ENCODE measurements at places on chromosomes 16 and 17.

- DNase-seq: no peak
These were observed 158.9 kb upstream of the NOG start for GRCh38 chr17:56434610-56435009.

DNA sequence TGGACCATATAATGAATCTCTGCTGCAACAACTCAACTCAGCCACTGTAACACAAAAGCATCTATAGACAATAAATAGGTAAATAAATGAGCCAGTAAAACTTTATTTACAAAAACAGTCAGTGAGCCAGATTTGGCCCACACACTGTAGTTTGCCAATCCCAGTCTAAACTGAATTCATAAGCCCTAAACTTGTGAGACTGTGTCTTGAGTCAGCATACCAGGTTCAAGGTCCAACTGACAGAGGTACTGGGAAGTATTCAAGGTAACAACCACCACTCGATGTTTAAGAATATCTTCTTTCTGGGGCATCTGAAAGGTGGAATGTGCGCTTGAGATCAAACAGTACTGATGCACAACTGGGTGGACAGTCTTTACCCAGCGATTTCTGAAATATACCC is 94.2 kb downstream of the HELZ start:
- no peak for DNase-seq

DNA sequence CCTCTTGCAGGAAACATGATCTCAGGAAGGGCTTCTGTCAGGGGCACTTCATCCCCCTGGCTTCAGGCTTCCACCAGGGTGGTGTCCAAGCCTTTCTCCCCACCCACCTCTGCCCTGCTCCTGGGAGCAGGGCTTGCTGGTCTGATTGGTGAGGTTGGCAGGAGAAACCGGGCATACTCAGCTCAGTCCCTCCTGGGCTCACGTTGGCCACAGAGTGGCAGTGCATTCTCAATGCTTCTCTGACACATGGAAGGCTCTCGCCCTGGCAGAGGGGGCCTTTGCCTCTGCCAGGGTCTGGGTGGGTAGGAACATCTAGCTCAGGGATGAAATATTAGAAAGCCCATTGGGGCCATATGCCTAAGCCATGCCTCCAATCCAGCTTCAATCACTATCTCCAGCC is 142.8 kb downstream of the AXIN2 start:
- DNase-seq: no peak

- no peak for DNase-seq
These were observed 24.0 kb downstream of the MMP15 start for GRCh38 chr16:58049232-58050185.

DNA sequence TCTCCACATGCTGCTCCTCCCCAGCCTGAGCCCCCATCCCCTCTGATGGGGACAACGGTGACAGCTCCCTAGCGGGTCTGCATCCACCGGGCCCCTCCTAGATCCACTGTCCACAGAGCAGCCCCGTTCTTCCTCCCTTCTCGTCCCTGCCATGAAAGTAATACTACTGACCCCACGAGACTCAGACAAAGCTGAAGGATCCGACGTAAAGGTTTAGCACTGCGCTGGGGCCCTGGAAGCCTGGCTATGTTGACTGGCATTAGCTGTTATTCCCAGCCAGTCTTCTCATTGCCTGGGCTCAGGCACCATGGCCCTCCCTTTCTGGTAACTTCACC is 30.7 kb downstream of the VAC14 start:
- DNase-seq: no peak

- no peak for DNase-seq
These were observed 7.4 kb downstream of the LRRC75A start for GRCh38 chr17:16484445-16485175.

GRCh38 chr16:81707411-81708265 is 71.5 kb upstream of the PLCG2 start:
- no peak for DNase-seq

GRCh38 chr16:49828533-49829267 is 27.2 kb downstream of the ZNF423 start:
- DNase-seq: no peak

DNA sequence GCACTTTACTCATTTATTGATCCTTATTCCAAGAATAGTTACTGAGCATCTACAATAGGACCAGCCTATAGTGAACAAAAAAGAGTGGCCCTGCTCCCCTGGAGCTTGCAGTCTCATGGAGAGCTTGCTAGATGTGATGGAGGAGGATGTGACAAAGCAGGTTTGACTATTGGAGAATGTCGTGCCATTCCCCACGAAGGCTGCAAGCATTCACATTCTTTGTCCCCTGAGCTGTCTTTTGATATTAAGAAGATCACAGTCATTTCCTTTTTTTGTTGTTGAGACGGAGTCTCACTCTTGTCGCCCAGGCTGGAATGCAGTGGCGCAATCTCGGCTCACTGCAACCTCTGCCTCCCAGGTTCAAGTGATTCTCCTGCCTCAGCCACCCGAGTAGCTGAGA is 115.0 kb upstream of the ADAMTS18 start:
- DNase-seq: no peak

DNA sequence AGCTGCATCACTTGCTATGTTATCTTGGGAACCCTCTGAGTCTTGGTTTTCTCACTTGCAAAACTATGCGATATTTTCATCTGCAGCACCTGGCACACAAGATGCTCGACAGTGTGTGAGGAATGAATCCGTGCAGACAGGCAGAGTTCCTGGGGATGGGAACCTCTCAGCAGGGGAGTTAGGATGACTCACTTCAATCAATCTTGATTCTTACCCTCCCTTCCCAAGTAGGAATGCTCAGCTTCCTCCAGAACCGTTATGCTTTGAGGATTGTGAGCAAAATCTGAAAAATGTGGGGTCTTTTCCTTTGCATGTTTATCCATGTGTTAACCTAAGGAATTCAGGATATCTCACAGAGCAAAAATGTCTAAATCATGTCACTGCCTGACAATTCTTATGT is 68.9 kb upstream of the HNF1B start:
- DNase-seq: no peak

- DNase-seq: no peak
These were observed 267.2 kb upstream of the SALL1 start for GRCh38 chr16:51418258-51418657.

DNA sequence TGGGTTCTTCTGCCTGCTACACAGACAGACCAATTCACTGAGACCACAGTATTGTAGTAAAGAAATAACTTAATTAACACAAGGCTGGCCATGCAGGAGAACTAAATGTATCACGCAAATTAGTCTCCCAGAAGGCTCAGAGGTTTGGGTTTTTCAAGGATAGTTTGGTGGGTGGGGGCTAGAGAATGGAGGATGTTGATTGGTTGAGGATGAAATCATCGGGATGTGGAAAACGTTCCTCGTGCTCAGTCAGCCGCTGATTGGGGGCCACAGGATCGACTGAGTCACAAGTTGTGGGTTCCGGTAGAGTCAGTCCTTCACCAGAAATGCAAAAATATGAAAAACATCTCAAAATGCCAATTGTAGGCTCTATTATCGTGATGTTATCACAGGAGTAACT is 18.7 kb downstream of the RHOT1 start:
- no peak for DNase-seq

DNA sequence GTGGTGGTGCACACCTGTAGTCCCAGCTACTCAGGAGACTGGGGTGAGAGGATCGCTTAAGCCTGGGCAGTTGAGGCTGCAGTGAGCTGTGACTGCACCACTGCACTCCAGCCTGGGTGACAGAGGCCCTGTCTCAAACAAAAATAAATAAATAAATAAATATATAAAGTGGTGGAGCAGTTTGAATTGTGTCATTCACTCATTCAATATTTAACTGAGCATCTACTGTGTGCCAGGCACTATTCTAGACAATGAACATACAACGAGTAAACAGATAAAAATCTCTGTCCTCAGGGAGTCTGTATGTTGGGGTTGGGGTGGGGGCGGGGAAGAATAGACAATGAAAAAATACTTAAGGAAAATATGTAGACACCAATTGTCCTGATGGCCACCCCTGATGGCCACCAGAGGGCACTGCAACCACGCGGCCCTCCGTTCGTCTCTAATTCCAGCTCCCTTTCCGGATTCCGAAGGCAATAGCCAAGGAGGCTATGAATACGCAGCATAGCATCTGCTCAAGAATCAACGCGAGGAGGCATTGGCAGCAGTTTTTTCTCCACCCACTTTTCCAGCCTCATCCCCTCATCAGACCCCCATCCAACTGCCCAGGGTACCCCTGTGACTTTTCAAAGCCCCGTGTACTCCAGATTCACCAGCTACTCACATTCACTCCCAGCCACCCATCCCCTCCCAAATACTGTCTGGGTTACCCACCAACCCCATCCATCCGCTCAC is 21.4 kb downstream of the QPRT start:
- peak; percentile 78 for DNase-seq

GRCh38 chr16:87438611-87438985 is 46.5 kb downstream of the MAP1LC3B start:
- DNase-seq: no peak

GRCh38 chr17:81314398-81315081 is 19.4 kb upstream of the SLC38A10 start:
- no peak for DNase-seq

- peak; percentile 37 for DNase-seq
These were observed 80.5 kb downstream of the SMG6 start for GRCh38 chr17:2222901-2223616.

GRCh38 chr17:74680213-74680612 is 32.5 kb downstream of the CD300LF start:
- DNase-seq: no peak

DNA sequence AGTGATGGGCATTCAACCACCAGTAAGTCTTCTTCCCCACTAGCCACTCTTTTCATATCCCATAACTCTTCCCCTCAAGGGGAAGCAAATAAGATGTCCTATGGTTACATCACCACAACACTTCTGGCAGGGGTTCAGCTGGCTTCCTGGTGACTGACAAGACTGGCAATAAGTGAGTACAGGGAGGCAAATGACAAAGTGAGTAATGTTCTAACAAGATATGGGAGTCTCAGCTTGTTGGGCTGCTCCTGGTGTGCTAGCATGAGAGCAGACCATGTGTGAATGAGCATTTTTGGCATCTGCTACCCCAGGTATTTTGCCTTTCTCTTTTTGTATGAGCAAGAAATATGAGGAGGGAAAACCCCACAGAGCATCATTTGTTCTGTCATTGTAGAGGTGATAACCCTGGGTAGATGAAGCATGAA is 9.9 kb downstream of the TMIGD1 start:
- DNase-seq: peak; percentile 22

DNA sequence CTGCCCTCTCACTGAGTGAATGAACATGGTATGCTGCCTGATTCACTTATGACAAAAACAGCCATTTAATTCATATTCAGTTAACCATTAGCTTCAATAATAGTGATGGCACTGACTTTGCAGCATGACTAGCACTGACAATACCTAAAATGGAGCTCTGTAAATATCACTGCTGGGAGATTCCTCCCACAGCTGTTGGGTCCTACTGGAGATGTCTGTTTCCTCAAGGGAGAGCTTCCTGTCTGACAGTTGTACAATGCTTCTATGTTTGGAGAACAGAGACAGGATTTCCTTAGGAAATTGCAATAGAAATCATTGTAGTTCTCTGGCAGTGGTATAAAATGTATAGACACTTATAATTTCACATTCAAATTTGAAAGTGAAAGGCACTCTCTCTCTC is 695.9 kb upstream of the CDH8 start:
- DNase-seq: no peak

DNA sequence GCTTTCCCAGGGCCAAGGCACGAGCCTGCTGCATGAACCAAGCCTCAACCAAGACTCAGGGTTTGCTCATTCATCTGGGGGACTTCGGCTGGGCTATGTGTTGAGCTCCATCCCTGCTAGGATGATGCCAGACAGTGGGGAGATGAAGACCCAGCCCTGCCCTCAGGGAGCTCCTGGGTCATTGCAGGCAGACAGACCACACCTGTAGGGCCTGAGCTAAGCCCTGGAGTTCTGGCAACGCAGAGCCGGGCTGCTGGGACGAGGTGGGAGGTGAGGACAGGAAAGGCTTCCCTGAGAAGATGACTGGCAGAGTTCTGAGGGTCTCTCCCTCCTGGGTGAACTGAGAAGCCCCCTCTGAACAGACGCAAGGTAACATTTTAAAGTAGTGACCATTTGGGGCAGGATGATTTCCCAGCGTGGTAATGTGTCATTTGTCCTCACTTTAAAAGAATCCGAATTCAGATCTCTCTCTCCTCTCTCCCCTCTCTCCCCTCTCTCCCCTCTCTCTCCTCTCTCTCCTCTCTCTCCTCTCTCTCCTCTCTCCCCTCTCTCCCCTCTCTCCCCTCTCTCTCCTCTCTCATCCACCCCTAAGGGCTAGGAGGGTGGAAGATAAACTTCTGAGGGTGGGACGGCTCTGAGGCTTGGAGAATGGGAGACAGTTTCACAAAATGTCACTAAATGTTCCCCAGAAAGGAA is 98.4 kb downstream of the MGAT5B start:
- DNase-seq: no peak

DNA sequence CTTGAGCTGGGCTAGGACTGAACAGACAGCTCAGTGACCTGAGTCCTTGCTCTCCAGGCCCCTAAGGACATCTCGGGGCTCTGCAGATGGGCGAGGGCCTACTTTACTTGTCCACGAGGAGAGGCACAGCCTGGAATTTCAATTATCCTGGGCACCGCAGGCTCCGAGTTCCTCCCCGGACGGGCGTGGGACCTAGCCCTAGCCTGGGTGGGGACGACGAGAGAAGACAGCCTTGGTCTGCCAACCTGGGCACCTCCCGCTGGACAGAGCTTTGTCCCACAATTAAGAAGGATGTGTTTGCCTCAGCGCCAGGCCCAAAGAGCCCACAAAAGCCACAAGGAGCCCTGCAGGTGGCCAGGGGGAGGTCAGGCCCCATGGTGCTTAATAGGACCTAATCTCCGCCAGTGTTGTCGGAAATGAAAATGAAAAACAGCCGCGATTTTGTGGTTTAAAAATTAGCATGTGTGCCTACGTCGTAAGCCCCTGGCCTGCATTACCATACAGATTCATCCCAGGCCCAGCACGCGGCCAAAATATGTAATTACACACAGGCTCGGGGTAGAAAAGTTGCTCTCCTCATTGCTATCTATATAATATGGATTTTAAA is 51.4 kb upstream of the LHX1 start:
- DNase-seq: no peak

DNA sequence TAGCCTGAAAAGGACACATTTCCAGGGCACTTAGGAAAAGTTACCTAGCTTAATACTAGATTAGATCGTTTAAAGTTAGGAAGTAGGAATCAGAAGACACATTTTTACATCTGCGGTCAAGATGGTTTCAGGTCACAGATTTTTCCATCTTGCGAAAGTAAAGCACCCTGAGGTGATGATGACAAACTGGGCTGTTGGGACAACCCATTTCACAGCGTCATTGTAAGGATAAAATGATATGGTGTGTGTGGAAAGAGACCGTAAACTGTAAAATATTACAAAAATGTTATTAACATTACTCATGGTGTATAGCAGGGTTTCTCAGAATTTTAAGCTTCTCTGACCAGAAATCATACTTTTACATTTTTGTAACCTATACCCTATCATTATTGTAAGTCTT is 10.1 kb upstream of the MAP2K6 start:
- DNase-seq: no peak
